ENCODE measurements at places on chromosomes 13 and 19.

DNA sequence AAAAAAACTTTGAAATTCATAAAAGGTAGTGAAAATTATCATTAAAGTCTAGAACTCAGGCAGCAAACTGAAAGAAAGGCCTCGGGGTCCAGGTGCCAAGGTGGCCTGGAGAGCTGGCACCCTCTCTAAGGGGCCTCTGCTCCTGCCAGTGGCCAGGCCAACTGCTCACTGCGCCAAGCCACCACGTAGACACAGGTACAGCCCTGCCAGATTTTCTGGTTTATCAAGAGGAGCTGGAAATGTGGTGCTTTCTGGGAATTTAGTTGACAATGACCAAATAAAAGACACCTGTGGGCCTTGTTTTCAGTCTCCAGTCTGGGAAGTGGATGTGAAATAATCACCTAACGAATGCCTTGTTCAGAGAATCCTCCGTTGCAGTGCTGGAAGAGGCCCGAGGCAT lies 22.8 kb downstream of the ZNF574 start:
- DNase-seq = no peak

GRCh38 chr13:48158290-48158689 lies 63.4 kb upstream of the MED4 start:
- DNase-seq = no peak

- no peak for DNase-seq
Observed at GRCh38 chr19:1063909-1064660, 2.9 kb upstream of the ARHGAP45 start.

DNA sequence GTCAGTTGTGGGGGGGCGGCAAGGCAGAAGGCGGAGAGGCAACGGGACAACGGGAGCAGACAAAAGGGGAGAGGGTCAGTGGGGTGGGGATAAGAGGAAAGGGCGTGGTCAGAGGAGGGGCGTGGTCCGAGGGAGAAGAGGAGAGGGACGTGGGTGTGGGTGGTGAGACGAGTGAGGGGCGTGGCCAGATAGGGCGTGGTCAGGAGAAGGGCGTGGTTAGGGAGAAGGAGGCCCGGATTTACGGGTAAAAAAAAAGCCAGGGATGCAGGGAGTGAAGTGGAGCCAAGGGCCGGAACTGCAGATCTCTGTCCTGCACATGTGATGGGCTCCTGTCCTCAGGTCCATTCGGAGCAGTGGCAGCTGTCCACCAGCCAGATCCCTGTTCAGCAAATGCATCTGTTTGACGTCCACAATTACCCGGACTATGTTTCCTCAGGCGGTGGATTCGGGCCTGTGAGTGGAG lies 21.5 kb downstream of the CPT1C start:
- DNase-seq = no peak

DNA sequence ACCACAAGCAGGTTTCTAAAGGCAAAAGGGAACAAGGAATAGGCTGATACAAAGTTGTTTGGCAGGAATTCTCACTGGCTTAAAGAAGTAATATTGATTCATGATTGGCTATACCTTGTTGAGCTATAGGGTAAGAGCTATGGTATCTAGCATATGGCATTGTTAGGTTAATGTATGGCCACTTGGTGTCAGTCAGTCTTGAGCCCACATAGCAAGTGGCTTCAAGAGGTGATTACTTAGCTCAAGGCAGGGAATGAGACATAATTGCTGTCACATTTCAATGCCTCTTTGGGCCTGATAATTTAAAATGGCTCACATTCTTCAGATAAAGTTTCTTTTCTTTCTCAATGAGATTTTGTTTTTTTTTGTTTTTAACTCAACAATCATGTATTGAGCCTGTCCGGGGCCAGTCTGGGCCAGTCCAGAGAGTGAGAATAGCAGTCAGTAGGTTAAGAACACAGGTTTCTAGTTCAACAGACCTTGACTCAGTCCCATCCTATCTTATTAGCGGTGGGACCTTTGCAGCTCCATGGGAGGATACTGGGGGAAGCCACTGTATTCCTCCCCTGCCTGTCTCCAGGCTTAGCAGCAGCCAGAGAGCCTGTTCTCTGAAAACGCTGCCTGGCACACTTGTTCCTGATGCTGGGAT lies 45.8 kb upstream of the RCBTB2 start:
- DNase-seq = no peak

- DNase-seq = no peak
Observed at GRCh38 chr19:30428092-30428680, 56.0 kb downstream of the ZNF536 start.

GRCh38 chr19:615619-616018 lies 17.7 kb downstream of the POLRMT start:
- DNase-seq = no peak

DNA sequence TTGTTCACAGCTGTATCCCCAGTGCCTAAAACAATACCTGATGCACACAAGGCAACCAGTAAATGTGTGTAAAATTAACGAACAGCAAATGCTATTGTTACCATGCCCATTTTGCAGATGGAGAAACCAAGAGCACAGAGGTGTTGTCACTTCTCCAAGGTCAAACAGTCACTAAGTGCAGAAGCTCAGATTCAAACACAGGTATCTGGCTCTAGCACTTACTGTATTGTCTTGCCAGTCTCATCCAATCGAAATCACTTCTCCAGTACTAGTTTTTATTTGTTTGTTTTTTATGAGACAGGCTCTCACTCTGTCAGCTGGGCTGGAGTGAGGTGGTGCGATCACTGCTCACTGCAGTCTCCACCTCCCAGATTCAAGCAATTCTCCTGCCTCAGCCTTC lies 13.7 kb downstream of the PLD3 start:
- no peak for DNase-seq

Measured in activated T-helper 9 cell treated with anti-CD3 and anti-CD28 coated beads, Interleukin-2, amount 50 U/mL, for 16 hours (primary cell).